ENCODE measurements at places on chromosomes 1 and 21.
A peak's percentile ranks its signal among the peaks of the same experiment; 100 is the strongest.

- DNase-seq = no peak
Measured at GRCh38 chr1:104238991-104239390, 489.3 kb downstream of the AMY1C start.

DNA sequence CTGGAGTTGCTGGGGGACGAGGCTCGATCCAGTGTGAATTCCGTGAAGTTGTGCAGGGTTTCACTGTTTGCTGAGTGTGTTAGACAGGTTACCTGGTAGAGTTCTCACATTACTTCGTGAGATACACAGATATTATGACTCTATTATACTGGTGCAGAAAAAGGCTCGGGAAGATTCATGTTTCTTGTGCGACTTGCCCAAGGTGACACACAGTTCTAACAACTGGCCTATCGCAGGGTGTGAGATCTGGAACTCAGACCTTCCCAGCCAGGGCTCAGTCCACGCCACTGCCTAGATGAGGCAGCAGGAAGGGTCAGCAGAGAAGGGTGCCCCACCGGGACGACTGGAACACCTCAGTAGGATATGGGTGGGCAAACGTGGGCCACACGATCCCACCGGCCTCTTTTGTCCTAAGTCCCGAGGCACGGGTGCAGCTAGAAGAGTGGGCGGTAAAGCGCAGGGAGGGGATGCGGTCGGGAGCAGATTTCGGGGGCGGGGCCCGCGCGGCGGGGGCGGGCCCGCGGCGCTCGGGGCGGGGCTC, 296 bp upstream of the RNPEP start:
- peak; percentile 73 for DNase-seq

DNA sequence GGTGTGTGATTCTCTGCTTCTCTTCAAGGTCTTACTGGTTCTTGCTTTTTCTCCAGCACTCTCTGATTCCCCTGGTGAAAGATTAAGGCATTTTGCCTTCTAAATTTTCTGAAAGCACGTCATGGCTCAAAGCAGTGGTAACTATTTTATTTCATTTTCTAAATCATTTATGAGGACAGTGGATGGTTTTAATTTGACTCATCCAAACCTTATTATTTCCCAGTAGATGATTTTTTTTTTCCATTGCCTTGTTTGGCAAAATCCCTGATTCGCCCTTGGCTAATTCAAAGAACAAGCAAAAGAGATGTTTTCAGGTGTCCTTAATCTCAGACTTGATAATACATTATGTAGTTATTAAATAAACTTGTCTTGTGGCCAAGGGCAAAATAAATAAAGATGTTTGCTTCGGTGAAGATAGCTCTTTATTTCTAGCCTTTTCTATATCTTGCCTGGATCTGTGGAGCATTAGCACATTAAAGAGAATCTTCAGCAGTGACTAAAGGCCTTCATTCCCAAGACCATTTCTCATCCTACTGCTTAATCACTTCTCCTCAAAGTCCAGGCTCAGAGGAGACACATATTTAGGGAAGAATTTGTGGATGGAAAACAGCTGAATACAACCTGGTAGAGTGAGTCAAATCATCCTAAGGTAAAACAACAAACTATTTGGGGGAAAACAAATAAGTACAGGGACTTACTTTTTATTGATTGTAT, 359.8 kb downstream of the DUSP10 start:
- DNase-seq = no peak

DNA sequence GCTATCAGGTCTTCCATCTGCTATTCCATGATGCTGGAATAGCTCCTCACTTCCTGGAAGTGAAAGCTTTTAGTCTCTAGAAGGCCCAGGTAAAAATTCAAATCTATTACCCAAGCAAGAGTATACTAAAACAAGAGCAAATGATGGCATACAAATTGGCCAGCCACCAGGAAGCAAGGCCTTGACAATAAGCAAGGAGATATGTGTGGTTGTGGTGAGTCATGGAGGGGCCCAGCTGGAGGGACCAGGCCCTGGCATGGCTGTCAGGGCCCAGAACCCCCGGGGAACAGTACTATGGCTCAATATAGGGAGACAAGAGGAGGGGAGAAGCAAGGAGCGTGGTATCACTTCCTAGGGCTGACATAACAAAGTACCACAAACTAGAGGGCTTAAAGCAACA, 358.7 kb downstream of the RRAGC start:
- DNase-seq = no peak

DNA sequence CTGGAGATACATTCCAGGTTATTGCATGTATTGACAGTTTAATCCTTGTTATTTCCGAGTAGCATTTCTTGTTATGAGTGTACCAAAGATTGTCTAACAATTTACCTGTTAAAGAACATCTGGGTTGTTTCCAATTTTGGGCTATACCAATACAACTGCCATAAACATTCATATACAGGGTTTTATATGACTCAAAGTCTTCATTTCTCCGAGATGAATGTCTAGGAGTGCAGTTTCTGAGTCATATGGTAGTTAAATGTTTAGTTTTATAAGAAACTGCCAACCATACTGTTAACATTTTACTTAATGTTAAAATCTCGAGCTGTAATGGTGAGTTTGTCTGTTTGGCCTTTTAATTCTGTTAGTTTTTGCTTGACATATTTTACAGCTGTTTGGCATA, 10.0 kb downstream of the RAB4A start:
- no peak for DNase-seq
